ENCODE measurements at places on chromosomes 1 and 21. TPM values are rescaled to one million over a fixed set of nuclear protein-coding genes. Genes with fewer than 3 reads are reported as not detected.
A peak's percentile ranks its signal among the peaks of the same experiment; 100 is the strongest.

- peak; percentile 1 for DNase-seq
Observed at GRCh38 chr1:29849038-29849750, 612.9 kb downstream of the PTPRU start.

- DNase-seq: no peak
Observed at GRCh38 chr21:41175080-41175479, 7.1 kb downstream of the BACE2 start.

GRCh38 chr1:180981596-180982387, 40.9 kb downstream of the STX6 start:
- DNase-seq: no peak

DNA sequence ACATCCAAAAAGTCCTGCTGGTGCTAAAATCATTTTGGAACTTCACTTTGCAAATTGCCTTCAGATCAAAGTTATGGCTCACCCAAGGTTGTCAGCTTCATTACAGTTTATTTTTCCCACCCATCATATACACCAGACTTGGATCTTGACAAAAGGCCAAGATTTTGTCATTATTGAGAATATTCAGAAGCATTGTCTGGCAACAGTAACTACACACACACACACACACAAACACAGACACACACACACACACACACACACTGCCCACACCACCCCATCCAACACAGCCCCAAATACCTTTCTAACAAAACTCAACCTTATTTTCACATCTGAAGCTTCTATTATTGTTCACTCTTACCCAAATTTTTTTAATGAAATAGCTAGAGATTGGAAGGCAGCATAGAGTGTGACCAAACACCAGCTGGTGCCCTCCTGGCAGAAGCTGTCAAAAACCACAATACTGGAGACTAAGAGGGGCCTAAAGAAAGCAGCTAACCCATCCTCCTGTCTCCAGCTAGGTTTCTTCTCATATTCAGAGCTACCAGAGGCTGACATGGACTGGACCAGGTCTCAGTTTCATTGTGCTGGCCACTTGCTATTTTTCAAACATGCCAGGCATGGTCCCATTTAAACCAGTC, 139.1 kb upstream of the ZC3H11B start:
- no peak for DNase-seq

GRCh38 chr1:198939286-198939685, 300.4 kb downstream of the PTPRC start:
- DNase-seq: no peak

DNA sequence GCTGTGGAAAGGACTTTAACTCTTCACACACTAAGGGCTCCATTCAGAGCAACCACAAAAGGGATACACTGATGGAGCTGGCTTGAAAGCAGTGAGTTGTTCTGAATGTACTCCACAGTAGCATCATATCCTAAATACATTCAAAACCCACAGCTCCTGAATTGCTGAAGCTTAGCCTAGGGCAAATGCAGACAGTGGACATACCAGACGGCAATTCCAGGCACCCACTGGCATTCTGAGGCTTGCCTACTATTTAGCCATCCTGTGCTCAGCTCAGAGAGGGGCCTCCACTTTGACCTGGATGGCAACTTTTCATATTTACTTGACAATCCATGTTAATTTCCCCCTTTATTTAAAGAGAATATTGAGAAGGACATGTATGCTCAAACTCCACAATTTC, 303.5 kb downstream of the NTNG1 start:
- DNase-seq: no peak

DNA sequence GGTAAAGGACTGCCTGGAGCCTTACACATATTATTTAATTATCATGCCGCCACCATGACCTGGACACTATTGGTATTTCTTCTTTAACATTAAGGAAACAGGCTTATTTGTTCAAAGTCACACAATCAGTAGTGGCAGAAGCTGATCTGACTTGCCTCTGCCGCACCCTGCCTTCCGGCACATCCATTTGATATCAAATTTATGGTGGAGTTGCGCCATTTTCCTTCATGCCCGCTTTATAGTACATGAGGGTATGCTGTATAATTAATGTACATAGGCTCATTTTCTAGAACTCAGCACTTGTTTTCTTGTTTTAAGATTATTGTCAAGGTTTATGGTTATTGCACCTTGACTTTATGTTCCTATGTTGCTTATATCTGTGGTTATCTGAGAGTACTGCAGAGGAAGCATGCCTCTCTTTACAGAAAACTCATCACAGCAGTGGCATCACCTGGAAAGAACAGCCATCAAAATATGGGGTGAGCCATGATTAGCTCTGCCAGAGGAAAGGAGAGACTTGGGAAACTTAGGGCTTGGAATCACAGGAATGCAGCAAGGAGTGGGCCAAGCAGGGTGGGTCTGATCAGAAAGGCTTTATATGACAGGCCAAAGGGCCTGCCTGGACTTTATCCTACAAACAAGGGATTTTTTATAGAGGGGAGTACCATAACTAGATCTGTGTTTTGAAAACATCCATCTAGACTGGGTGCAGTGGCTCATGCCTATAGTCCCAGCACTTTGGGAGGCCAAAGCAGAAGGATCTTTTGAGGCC, 72.2 kb upstream of the GJB5 start:
- no peak for DNase-seq

- DNase-seq: no peak
Observed at GRCh38 chr1:29597861-29598260, 361.5 kb downstream of the PTPRU start.

DNA sequence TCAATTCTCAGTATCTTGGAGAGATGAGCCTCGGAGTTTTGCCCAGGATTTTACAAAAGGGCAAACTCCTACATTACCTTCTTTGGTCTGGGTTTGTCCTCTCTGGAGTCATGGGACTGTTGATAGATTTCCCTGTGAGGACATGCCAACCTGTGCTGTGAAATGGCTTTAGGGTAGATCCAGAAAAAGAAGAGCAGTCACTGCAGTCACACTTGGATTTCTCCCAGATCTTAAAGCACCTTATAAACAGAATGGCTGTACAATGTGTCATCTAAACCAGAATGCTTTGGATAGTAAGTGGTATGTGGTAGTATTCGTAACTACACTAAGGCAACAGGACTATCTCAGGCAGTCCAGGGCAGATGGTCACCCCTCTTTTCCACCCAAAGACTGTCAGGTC, 1.9 kb upstream of the CSRP1 start:
- DNase-seq: no peak

GRCh38 chr1:63362578-63362977, 4.8 kb upstream of the ALG6 start:
- no peak for DNase-seq

DNA sequence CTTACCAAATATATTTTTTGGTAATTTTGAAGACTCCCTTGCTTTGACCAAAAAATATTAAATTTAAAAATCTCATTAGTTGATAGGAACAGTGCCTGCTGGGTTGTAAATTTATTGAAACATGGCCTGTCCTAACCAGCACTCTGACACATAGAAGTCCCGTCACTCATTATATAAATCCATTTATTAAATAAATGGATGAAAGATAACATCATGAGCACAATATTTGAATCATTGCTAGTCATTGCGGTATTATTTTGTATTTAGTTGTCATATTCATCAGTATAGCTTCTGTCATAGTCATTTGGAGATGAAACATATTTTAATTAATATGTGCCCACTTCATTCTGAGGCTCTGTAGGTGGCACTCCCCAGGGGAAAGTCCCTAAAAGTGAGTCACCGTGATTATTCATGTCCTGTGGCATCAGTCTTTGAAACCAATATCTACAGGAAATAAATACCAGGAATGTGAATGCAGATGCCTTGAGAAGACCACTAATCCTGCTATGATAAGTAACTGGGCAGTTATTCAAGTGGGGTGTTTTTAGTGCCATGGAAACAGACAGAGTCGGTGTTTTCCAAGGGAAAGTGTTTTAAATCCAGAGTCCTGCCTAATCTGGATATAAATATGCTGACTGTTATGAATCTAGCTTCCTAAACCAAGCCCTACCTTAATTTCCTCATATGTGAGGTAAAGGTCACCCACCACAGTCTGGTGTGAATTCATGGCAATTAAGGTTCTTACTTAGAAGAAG, 302.0 kb downstream of the DUSP10 start:
- peak; percentile 99 for DNase-seq

DNA sequence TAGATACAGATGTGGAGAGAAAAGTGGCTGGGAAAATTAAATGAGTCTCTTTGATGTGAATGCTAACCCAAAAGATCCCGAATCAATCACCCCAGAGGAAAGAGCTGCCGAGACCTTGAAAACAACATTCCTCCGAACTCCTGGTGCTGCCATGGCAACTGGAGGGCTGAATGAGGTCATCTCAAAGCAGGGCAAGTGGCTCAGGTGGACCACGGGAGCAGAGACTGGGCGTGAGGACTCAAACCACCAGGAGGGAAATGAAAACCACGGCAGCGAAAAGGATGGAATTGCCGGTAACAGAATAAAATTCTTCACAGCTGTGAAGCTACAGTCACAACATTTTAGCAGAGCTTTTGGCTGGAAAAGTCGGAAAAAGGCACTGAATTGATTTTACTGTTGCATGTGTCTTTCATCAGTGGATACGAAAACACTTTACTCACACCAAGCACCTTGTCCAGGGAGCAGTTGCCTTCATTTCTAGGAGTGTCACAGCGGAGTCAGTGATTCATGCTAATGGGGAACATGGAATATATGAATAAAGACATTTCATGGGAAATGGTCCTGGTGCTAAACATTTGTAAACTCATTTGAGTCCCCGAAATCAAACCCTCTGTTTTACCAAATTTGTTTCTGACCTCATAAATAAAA, 23.2 kb upstream of the BECN2 start:
- peak; percentile 28 for DNase-seq

DNA sequence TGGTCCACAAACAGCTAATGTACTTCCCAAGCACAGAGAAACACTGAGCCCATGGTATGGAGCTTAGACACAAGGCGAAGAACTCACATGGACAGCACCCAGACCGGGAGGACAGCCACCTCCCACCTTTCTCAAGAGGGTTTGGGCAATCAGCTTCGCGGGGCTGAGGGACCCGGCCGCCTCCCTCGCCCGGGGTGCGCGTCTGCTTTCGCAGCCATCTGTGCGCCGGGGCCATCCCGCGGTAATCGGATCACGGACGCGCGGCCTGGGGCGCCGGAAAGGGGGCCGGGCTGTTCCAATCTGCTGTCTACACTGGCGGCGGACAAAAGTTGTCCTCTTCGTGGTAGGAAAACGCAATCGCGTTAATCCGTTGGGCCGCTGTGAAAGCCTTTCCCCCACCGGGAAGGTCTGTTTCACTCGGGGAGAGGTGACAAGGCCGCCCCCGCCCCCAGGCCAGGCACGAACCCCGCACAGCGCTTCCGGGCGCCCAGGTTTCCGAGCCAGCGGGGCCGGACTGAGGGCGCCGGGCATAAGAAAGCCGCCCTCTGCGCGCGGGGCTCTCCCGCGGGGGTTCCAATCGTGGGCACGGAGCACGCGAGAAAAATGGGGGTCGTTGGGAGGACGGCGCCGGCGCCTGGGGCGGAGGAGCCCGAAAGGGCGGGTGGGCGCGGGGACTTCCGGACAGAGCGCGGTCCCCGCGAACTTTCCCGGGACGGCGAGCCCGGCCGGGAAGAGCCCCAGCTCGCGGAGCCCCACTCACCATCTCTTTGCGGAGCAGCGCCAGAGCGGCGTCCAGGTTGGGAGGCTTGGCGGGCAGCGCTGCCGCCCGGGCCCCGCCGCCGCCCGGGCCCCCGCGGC, 664 bp downstream of the FAM89A start:
- no peak for DNase-seq

DNA sequence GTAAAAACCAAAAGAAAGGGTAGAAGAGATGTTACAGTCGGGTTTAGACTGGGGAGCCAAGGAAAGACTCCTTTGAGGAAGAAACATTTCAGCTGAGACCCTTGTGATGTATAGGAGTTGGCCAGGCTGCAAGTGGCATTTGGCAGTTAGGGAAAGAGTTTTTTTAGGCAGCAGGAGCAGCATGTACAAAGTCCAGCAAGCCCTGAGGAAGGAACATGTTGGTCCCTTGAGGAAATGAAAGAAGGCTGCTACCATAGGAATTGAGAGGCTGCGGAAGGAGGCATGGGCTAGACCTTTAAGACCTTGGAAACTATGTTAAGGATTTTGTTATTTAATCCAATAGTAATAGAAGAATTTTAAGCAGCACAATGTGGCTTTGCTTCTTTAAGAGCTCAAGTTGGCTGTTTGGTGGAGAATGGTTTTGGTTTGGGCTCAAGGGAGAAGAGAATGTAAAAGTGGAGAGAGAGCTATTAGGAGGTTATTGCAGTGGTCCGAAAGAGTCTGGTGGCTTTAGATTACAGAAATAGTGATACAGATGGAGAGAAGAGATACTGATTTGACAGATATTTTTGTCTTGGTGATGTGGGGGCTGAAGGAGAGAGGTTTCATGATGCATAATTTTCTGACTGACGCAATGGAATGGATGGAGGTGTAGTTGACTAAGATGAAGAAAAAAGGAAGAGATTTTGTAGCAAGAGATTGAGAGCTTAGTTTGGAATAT, 26.6 kb downstream of the SMAP2 start:
- no peak for DNase-seq

- DNase-seq: no peak
Observed at GRCh38 chr1:234696148-234696576, 86.2 kb upstream of the IRF2BP2 start.

- no peak for DNase-seq
Observed at GRCh38 chr1:7558041-7558461, 213.0 kb upstream of the VAMP3 start.

GRCh38 chr1:152141971-152142584, 16.9 kb downstream of the RPTN start:
- peak; percentile 69 for DNase-seq

DNA sequence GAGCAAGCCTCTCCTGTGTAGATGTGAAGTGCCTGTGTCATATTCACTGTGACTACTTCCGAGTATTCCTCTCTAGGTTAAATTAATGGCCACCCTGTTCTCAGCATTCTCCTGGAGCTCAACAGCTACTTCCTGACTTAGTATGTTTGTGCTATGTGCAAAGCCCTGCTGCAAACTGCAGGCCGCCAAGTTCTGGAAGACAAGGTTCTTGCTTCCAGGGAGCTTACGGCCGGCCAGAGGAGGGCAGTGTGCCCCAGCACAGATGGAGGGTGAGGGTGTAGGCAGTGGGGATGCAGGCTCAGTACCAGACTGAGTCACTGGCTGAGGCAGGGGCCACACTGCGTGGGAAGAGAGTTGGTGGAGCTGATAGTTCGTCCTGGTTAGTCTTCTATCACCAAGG, 43.2 kb downstream of the ELK4 start:
- no peak for DNase-seq

DNA sequence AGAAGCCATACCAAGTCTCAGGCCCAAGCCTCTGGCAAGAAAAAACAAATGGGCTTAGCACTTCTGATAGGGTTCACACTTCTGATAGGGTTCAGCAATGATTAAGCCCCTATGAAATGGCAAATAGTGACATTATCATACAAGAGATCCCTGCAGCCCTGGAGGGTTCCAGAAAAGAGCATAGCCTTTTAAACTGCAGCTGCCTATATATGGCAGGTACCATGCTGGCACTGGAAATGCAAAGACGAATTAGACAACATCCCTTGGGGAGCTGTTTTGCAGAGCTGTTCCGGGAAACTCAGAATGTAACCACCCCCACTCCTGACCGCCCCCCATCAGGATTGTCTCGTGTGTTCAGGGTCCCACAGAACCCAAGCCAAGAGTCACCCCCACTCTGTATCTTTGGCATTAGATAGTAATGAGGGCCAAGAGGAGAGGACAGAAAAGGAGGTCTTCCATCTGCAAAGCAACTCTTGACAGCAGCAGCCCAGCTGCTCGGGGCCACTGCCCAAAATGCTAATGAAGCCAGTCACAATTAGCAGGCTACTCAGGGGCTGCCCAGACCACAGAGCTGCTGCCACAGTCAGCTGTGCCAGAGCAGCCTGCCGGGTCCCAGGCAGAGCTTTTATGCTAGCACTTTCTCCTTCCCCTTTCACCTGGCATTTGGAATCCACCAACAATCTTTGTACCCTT, 50.9 kb downstream of the ITPKB start:
- no peak for DNase-seq

The ZNF436 gene
- 13.4 TPM for total RNA-seq

The TAS1R2 gene
- not detected for total RNA-seq

The CHRM3 gene
- not detected for total RNA-seq

The RNU1-4 gene
- total RNA-seq: under 0.01 TPM
